Posterior vena cava (tissue), 2 donors: ENCODE measurements at places on chromosomes 1 and 21. TPM values are rescaled to one million over a fixed set of nuclear protein-coding genes. Genes with fewer than 3 reads are reported as not detected.
A peak's percentile ranks its signal among the peaks of the same experiment; 100 is the strongest.

DNA sequence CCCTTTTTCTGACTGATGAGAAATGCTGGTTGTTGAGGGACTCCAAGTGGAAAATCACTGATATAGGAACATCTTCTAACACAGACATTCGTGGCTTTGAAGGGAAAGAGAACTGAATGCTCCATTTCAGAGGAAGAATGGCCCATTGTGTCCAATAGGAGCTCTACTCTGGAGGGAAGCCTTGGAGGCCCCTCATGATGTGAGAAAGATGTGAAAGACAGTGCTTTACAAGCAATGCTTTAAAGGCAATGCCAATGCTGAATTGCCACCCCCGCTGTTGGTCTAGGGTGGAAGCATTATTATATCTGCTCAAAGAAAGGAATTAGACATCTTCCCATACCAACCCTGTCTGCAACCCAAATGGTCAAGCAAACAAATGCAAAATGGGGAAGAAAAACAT, 13.7 kb downstream of the NMNAT2 start:
- DNase-seq, result no peak

DNA sequence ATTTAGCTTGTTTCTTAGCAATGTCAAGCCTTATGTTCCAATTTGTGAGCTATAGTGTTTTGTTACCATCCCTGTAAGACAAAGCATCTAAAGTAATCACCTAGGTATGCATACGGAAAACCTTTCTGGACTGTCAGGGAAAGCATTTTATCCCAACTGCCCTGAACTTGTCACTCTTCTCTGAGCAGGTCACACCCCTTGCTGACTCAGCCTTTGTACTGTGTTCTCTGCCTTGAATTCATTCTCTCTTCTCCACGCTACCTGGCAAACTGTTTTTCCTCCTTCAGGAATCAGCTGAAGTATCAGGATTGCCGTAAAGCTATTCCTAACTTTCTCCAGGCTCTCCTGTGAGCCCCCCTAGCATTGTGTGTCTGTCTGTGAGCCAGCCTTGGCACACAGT, 54.2 kb downstream of the PBX1 start:
- DNase-seq, result no peak

GRCh38 chr1:214044438-214045214, 56.9 kb downstream of the PROX1 start:
- DNase-seq, result no peak

DNA sequence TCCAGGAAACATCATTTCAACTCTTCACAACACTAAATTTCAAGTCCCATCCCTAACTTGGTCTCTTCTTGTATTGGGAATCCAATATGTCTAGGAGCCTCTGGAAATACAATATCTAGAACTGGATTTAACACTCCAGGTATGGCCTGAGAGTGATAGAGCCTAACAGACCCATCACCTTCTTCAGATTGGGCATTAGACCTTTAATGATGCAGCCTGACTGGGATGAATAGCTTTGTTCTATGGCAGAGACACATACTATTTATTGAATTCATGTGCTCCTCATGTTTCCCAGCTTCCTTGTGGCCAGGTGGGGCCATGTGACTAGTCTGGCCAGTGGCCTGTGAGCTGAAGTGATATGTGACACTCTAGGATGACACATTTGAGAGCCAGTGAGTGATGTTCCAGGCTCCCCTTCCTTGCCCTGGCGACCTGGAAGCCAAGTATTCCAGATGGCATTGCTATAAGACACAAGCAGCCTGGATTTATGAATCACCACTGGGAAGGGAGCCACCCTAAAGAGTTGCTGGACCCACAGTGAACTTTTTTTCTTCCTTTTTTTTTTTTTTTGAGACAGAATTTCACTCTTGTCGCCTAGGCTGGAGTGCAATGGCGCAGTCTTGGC, 31.0 kb upstream of the POU3F1 start:
- DNase-seq, result no peak

DNA sequence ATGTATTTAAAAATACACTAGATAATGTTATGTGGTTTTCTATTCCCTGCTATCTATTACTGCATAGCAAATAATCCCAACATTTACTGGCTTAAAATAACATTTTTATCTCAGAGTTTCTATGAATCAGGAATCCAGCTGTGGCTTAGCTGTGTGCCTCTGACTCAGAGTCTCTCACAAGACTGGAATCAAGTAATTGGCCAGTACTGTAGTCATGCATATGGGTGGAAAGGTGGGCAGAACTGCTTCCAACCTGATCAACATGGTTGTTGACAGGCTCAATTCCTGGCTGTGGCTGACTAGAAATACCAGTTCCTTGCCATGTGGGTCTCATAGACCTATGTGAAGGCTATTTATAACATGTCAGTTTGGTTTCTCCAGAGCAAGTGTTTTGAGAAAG, 131.8 kb downstream of the PDE4B start:
- DNase-seq, result no peak

DNA sequence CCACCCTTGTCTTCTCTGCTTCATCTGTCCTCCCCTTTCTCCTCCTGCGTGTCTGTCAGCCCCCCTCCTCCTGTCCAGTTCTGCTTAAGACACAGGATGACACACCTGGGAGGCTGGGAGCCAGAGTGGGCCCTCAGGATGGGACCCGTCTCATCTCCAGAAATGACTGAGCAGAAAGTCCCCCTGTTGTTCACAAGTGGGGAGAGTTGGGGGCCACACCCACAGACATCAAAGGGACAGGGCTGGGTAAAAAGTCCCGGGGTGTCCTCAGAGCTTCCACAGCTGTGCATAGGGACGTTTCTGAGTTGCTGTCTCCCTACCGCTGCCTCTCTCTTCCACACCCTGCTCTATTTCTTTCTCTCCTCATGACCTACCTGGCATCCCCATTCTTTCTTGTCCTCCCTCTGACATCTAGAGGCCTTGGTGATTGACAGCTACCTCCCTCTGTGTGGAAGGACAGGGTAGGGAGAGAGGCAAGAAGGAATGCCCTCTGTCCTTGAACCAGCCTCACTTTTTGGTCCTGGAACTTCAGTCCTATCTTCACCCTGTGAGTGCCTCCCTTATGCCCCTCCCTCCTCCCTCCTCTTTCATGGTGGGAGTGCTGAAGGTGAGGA, 19.5 kb upstream of the SH2D2A start:
- DNase-seq, result peak; percentile 45

- no peak for DNase-seq
Measured at GRCh38 chr1:180994262-180994661, 28.4 kb downstream of the STX6 start.

DNA sequence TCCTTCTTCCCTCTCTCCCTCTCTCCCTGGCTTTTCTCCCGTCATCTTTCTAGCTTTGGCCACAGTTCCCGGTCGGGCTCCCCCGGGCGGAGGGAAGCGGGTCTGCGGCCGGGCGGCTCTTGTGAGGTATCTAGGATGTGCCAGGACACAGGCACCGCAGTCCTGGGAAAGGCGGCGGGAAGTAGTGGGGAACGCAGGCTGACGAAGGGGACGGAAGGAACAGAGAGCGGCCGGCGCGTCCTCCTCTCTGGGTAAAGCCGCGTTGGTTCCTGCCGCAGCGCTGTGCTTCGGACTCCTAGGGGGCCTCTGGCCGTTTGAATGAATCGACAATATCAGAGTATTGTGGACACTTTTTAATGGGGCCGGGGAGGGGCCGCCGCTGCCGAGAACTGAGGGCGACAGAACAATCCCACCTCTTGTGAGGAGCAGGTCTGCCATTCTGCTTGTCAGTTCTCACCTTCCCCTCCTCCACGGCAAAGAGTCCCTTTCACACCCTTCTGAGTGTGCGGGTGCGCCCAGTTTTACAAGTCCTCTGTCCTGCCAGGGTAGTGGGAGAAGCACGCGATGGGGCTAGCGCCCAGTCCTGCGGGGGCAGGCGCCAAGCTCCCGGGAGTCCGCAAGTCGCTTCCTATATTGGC, 1.2 kb upstream of the LHX9 start:
- peak; percentile 89 for DNase-seq

- DNase-seq, result no peak
Measured at GRCh38 chr1:19294638-19295037, 6.1 kb upstream of the AKR7A3 start.

DNA sequence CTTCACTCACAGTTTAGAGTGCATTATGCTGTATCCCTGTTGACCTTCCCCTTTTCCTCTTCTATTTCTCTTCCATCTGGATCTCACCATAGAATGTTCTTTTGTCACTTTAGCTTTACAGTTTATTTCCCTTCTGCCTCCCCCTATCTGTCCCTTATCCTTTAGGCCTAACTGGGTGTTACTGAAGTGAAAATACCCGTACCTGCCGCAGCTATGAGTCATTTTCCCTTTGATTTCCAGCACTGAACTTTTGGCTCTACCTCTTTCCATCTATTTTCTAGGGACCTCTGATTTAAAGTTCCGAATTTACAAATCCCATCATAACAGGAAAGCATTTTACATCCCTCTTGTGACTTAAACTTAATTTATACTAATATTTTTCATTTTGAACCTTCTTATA, 19.7 kb downstream of the ITSN1 start:
- no peak for DNase-seq

DNA sequence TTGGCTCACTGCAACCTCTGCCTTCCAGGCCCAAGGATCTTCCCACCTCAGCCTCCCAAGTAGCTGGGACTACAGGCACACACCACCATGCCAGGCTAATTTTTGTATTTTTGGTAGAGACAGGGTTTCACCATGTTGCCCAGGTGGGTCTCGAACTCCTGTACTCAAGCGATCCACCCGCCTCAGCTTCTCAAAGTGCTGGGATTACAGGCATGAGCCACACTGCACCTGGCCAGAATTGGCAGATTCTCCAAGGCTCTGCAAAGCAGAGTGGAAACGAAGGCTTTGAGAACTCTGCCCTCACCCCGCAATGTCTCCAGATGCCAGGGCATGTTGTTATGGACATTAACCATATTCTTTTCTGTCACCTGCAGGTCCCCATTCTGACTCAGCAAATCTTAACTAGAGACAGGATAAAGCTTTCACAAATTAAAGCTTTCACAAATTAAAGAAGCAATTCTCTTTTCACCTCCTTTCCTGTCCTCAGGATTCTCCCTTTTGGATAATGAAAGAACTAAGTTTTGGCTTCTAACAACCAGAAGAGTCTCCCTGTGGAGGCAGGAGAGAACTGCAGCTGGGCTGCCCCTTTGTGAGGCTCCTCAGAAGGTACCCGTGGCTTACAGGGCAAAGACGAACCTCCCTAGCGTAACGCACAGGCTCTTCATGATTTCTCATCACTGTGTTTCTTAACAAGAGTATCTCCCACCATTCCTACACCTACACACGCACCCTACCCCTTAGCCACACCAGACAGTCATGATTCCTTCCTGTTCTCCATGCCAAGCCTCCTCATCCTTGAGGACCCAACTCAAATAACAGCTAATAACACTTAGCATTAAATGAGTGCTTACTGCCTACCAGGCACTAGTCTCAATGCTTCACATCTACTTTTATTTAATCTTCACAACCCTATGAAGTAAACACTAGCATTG, 29.8 kb downstream of the GPA33 start:
- DNase-seq, result no peak

- DNase-seq, result no peak
Measured at GRCh38 chr1:68230484-68230802, 1.9 kb downstream of the WLS start.

DNA sequence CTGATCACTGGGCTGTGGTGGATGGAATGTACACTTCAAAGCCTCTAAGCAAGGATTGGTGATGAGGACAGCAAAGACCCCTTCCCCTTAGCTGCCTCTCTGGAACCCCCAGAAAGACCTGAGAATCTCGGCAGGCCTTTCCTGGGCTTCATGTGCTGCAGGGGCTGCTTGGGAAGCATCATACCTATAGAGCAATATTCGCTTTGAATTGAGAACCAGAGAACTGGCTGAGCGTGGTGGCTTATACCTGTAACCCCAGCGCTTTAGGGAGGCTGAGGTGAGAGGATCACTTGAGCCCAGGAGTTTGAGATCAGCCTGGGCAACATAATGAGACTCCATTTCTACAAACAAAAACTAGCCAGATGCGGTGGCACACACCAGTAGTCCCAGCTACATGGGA, 22.0 kb downstream of the CSF1 start:
- no peak for DNase-seq

DNA sequence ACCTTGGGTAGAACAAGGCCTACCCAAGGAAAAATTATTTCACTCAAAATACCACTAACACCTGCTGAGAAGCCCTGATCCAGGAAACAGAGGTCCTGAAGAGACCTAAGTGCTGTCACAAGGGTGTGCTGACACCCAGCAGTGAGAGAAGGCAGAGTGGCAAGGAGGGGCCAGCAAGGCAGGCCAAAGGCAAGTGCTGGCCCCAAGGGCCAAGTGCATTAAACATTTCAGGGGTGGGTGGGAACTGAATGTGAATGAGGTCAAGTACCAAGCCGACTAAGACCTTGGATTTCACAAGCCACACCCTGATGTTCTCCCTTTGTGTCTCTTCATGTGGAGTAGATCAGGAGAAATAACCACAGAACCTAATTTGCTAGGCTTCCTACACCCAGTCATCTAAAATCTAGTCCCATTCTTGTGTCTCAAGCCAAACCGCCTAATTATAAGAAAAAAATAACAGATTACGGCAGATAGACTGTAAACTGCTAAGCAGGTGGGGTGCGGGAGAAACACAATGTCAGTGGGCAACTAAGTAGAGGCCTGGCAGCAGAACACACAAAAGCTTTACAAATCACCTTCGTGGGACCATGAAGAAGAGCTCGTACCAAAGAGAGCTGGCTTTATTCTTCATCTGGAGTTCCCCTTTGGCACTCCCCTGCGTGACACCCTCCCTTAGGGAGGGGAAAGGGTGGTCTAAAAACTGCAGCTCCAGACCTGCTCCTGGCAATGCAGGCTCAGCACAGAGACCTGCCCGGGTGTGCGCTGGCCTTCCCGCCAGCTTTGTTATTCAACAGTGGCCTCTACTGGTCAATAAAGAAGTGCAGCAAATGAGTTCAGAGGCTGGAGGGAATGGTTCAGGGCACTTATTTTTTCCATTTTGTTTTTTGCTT, 8.7 kb downstream of the UBE2G2 start:
- no peak for DNase-seq

The PDE4B gene
- total RNA-seq, result 14.0 TPM

The CLDN8 gene
- not detected for total RNA-seq

The FABP3 gene
- 142 TPM for total RNA-seq

The CLIC6 gene
- total RNA-seq, result 3.0 TPM

The TAF12 gene
- 16.5 TPM for total RNA-seq

The SPRR2E gene
- not detected for total RNA-seq

The AIRE gene
- not detected for total RNA-seq

The C1QC gene
- 124 TPM for total RNA-seq

The LAMTOR5 gene
- total RNA-seq, result 91.5 TPM

The ZNF593OS gene
- total RNA-seq, result not detected

The BCAR3 gene
- total RNA-seq, result 10.4 TPM

The RNU1-1 gene
- 18,986 TPM for total RNA-seq
